Endodermal cell (in vitro differentiated cells): ENCODE measurements at places on chromosomes 1 and 21.

- DNase-seq, result no peak
Observed at GRCh38 chr1:218454700-218455282, 109.7 kb downstream of the TGFB2 start.

DNA sequence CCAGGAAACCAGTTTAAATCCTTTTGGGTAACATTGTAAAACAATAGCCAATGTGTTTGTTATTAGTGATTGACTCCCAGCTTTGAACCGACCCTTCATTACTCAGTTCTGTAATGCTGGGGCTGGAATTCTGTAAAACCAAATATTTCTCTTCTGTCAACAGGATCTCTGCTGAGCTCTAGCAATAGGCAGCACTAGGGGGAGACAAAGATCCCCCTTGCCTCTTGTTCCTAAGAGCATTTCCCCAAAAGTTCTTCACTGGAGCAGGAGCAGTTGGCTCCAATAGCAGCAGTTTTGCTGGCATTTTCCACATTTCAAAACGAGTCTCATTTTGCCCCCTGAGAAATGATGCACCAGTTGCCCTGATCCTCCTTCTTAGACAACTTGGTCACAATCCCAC, 1671.1 kb downstream of the MRPL39 start:
- DNase-seq, result peak; percentile 63

- DNase-seq, result no peak
Observed at GRCh38 chr1:163796394-163796821, 474.7 kb downstream of the NUF2 start.

GRCh38 chr1:29047142-29047541, 76.6 kb downstream of the TMEM200B start:
- DNase-seq, result no peak

- DNase-seq, result peak; percentile 54
Observed at GRCh38 chr1:32989160-32990050, 24.8 kb upstream of the RNF19B start.

DNA sequence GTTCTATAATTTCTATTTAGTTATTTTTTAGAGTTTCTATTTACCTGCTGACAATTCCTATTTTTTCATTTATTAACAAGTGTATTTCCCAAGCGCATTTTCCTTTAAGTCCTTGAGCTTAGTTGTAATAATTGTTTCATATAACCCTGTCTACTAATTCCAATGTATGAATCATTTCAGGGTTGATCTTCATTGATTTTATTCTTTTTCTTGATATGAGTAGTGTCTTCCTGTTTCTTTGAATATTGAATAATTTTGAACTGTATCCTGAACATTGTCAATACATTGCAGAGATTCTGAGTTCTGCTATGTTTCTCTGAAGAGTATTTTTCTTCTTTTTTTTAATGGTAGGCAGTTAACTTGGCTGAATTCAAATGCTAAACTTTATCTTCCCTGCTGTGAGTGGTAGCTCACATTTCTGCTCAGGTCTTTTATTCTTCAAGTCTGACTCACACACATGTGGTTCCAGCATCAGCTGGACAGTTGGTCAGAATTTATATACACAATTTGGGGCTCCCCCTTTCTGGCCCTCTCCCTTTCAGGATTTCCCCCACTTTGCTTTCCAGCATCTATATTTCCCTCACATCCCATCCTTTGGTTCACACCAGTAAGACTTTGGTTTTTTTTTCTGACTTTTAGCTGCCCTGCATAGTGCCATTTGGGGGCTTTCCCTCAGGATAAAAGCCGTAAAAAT, 54.4 kb upstream of the WDR26 start:
- DNase-seq, result no peak

DNA sequence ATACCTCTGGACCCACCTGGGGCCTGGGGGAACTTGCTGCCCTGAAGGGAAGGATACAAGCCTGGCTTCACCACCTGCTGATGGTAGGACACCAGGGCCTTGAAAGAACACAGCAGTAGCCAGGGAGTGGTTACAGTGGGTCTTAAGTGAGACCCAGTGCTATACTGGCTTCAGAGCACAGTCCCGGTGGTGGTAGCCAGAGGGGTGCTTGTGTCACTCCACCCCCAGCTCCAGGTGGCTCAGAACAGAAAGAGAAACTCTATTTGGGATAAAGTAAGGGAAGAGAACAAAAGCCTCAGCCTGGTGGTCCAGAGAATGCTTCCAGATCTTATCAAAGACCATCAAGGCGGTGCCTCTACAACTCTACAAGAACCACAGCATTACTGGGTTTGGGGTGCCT, 37.2 kb downstream of the VAV3 start:
- no peak for DNase-seq

GRCh38 chr1:172498857-172499256, 34.1 kb upstream of the SUCO start:
- DNase-seq, result no peak

DNA sequence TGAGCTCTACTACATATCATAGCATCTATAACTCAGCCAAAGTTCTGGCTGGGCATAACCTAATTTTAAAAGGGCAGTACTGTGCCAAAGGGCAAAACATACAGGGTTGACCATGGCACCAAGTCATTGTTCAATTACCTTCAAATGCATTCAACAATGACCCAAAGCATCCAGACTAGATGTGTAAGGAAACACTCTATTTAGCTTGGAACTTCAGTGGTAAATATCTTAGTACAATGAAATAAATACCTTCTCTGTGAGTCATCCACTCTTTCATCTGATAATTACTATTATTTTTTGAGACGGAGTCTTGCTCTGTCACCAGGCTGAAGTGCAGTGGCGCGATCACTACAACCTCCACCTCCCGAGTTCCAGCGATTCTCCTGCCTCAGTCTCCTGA, 70.0 kb downstream of the NVL start:
- DNase-seq, result no peak
